ENCODE measurements at places on chromosomes 11 and 22.
A peak's percentile ranks its signal among the peaks of the same experiment; 100 is the strongest.

DNA sequence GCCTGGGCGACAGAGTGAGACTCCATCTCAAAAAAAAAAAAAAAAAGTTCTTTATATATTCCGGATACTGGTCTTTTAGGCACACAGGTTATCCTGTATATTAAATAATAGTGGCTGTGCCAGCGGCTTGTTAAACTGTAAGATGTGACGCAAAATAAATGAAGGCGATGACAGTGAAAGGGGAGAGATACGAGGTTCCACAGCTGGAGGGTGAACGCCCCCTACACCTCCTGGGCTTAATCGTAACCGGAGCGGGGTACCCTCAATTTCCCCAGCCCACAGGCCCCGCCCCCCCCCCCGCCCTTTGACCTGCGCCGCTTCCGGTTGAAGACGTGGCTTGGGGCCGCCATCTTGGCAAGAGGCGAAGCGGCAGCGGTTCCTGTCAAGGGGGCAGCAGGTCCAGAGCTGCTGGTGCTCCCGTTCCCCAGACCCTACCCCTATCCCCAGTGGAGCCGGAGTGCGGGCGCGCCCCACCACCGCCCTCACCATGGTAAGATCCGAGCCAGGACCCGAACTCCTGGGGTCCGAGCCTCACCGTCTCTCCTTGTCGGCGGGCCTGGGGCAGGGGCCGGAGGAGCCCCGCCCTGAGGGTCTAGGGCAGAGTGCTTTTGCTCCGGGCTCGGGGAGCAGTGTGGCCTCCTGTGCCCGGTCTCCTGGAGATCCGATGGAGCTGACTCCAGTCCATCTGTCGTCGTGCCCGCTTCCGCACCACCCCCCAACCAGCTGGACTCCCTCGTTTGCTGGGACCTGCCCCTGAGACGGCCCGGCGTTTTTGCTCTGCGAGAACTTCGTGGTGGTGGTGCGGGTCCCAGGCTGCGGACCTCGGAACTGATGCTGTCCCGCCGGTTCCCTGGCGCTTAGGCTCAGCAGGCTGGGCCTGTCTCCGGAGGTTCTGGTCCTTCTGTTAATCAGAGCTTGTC, at the start of gene ARCN1:
TSS of gene ARCN1 (plus strand) at position 349 of the 920 bp plus-strand sequence. CDS start at position 488, 139 bp downstream.
- DNase-seq: peak; percentile 86

GRCh38 chr22:45572444-45572843, 69.8 kb downstream of the FBLN1 start:
- no peak for DNase-seq

GRCh38 chr22:49015459-49015858, 812.2 kb downstream of the BRD1 start:
- DNase-seq: no peak

DNA sequence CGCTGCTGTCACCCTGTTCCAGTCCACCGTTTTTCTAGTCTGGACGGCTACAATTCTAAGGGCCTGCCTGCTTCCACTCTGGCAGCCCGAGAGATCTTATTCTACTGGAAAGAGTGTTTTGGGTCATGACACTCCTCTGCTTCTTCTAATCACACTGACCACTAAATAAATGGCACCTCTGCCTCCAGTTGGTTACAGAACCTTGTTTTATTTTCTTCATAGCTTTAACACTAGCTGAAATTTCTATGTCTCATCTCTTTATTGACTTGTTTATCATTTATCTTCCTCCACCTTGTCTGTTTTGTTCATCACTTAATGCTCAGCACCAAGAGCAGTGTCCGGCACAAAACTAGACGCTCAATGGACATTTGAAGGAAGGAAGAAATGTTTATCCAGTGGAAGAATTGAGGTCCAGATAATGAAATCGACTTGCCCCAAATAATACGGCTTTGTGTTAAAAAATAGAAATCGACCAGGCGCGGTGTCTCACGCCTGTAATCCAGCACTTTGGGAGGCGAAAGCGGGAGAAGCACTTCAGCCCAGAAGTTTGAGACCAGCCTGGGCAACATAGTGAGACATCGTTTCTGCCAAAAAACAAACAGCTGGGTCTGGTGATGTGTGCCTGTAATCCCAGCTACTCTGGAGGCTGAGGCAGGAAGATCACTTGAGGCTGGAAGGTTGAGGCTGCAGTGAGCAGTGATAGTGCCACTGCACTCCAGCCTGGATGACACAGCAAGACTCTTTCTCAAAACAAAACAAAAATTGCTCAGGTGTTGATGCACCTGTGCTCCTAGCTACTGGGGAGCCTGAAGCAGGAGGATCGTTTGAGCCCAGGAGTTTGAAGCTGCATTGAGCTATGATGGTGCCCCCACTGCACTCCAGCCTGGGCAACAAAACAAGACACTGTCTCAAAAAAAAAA, 693 bp upstream of the PRR14L start:
- no peak for DNase-seq

DNA sequence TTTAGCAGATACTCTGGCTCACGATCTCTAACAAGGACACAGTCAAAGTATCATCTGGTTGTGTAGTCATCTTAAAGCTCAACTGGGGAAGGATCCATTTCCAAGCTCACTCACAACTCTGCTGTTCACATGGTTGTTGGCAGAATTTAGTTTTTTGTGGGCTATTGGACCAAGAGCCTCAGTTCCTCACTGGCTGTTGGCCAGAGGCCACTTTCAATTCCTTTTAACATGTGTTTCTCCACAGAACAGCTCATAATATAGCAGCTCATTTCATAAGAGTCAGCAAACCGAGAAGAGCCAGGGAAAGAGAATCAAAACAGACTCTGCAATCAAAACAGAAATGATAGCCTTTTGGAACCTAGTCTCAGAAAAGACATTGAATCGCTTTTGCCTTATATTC, 22.6 kb downstream of the IZUMO1R start:
- no peak for DNase-seq

- no peak for DNase-seq
Measured at GRCh38 chr22:46234969-46235368, 15.1 kb downstream of the CDPF1 start.

DNA sequence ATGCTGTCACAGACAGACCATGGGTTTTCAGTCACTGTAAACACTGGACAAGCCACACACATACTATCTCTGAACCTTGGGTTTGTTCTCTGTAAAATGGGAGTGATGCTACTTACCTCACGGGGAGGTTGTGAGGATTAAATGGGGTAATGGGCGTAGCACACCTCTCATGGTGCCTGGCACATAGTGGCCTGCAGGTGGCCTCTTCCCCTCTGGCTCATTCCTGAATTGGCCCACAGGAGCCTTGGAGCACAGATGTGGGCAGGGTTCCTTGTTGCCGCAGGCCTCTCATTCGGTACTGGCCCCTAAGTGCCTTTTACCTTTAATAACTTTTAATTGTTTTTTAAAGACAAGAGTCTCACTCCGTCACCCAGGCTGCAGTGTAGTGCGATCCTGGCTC, 11.7 kb downstream of the MICAL2 start:
- no peak for DNase-seq

GRCh38 chr11:5380740-5381342, 2.8 kb upstream of the OR51M1 start:
- no peak for DNase-seq

DNA sequence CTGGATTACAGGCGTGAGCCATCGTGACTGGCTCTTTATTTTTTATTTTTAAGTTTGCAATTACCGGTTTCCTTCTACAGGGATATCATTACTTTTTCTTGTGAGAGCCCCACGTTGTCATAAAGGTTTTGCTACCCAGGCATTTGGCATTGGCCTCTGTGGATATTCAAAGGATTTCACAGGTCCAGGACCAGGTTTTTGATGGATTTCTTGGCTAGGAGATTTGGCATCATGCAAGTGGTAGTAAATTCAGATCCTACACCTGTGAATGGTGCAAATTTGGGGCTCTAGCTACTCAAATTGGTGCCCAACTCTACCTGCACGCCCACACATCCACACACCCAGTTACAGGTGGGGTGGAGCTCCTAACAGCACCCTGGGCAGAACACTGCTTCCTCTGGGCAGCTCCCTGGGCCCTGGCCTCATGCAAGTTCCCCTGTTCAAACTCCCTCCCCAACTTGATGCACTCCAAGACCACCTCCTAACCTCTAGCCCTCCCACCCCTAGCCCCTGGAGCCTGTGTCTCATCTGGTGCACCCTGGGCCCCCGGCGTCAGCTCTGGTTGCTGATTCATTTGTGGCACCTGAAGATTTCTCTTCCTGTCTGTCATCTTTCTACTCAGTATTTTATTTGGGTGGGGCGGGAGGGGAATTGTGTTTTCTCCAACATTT, 9.3 kb upstream of the MRGPRD start:
- no peak for DNase-seq

DNA sequence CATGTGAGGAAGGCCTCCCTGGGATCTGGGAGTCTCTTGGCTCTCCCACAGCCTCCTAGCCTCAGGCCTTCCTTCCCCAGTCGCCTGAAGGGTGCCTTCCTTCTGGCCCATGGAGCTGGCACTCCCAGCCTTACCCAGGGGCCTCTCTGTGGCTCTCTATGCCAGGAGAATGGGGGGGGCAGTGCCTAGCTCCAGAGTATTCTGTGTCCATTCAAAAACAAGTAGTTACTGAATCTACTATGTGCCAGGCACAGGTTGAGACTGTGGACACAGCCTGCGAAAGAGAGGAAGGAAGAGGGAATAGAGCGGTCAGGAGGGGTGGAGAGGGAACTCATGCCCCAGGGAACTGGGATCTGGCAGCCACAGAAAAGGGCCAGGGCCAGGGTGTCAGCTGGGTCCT, 2.7 kb upstream of the PLA2G3 start:
- no peak for DNase-seq

GRCh38 chr11:123526918-123527317, 96.8 kb downstream of the GRAMD1B start:
- no peak for DNase-seq

- DNase-seq: no peak
Measured at GRCh38 chr11:44505581-44506054, 59.8 kb upstream of the CD82 start.

GRCh38 chr11:59878575-59878974, at the start of gene OOSP3:
Gene OOSP3 (plus strand): TSS chr11:59878782. CDS start chr11:59878809, 27 bp downstream.
- no peak for DNase-seq

DNA sequence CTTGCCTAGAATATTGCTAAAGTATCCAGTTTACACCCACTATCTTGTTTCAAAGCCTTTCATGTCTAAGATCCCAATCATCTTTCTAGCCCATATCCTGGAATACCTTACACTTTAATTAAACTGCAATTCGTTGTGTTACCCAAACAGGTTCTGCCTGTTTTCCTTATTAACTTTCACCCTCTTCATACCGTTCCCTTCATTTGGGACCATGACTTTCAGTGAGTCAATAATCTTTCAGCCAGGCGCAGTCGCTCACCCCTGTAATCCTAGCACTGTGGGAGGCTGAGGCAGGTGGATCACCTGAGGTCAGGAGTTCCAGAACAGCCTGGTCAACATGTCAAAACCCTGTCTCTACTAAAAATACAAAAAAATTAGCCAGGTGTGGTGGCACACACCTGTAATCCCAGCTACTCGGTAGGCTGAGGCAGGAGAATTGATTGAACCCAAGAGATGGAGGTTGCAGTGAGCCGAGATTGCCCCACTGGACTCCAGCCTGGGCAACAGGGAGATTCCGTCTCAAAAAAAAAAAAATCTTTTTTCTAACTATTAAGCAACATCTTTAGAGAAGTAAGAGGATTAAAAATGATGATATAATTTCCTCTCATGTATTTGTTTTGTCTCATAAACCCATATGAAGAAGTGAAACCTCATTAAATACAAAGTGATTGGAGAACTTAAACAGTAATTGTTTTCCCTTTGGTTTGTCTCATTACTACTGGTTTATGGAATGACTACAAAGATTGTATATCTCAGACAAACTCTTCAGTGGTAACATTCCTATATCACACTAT, 20.7 kb downstream of the DMC1 start:
- DNase-seq: no peak
